ENCODE measurements at places on chromosomes 7 and 10. TPM values are rescaled to one million over a fixed set of nuclear protein-coding genes. Genes with fewer than 3 reads are reported as not detected.

- no peak for DNase-seq
Measured at GRCh38 chr7:93117327-93117726, 452 bp downstream of the SAMD9 start.

DNA sequence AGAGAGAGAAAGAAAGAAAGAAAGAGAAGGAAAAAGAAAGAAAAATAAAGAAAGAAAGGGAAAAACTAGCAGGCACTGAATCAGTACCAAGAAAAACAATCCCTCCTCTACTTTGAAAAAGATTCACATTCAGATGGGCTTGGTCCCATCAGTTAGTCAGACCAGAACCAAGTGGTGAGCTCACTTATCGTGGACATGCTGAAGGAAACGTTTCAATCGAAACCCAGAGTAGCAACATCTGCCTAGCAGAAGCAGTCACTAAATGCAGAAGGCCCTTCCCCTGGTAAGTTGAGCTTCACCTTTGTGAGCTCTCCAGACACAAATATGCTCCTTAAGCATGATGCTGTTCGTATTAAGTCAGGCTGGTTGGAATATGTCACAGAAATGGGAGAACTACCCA is 167.7 kb downstream of the TRIL start:
- DNase-seq, result no peak

The CALY gene
- not detected for polyA plus RNA-seq

GRCh38 chr7:1012716-1013095 is 29.7 kb downstream of the CYP2W1 start:
- DNase-seq, result no peak

- no peak for DNase-seq
Measured at GRCh38 chr10:27153845-27154193, 365 bp downstream of the YME1L1 start.

DNA sequence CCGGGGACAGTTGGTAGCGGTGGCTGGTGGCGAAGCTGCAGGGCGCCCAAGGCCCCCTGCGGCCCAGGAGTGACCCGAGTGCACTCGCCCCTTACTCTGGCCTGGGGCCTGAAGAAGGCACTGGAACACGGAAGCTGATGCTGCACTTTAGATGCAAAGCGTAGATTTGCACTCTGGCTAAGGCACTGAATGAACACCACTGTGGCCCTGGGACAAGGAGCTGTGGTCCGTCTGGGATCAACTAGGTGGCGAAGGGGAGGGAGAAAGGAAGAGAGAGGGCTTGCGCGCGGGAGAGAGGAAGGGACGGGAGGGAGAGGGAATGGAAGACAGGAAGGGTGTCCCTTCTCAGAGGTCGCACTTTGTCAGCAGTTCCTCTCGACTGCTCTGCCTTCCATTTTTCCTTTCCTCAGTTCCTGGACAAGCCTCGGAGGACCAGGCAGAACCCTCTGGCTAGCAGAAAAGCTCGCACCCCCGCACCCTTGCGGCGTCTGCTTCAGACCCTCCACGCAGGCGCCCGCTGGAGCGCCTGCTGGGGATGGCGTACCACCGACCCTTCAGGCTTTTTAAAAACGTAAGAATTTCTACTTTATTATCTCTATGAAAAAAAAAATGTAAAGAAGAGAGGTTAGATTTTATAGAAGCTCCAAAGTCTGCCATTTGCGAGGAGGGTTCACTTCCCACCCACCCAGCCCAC is 1.2 kb downstream of the FERD3L start:
- no peak for DNase-seq

The OR6B1 gene
- polyA plus RNA-seq, result not detected

DNA sequence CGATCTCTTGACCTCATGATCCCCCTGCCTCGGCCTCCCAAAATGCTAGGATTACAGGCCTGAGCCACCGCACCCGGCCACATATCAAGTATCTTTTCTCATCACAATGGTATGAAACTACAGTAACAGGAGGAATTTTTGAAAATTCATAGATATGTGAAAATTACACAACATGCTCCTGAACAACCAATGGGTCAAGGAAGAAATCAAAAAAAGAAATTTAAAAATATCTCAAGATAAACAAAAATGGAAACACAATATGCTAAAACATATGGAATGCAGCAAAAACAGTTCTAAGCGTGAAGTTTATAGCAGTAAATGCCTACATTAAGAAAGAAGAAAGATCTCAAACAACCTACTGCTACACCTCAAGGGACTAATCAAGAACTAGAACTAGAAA is 59.8 kb upstream of the ADAM12 start:
- no peak for DNase-seq

- DNase-seq, result no peak
Measured at GRCh38 chr10:21427804-21428481, 97.5 kb downstream of the SKIDA1 start.

The RRP12 gene
- 29.3 TPM for polyA plus RNA-seq

DNA sequence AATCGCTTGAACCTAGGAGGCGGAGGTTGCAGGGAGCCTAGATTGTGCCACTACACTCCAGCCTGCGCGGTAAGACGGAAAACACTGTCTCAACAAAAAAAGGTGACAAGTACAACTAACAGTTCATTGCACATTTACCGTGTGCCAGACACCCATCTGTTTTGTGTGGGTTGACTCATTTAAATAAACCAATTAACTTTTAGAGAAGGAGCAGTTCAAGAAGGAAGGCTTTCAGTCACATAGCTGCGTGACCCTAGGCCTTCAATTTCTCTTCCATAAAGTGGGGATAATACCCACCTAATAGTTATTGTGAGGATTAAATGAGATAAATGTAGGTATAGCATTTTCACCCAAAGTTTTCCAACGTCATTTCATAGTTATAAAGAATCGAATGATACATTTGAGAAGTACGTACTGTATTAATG is 52.3 kb upstream of the KDM7A start:
- no peak for DNase-seq

The NXPH1 gene
- not detected for polyA plus RNA-seq

- peak; percentile 86 for DNase-seq
Measured at GRCh38 chr10:86970162-86970981, 2.1 kb downstream of the ADIRF start.

GRCh38 chr7:31192986-31193385 is 140.9 kb downstream of the ADCYAP1R1 start:
- DNase-seq, result peak; percentile 38

DNA sequence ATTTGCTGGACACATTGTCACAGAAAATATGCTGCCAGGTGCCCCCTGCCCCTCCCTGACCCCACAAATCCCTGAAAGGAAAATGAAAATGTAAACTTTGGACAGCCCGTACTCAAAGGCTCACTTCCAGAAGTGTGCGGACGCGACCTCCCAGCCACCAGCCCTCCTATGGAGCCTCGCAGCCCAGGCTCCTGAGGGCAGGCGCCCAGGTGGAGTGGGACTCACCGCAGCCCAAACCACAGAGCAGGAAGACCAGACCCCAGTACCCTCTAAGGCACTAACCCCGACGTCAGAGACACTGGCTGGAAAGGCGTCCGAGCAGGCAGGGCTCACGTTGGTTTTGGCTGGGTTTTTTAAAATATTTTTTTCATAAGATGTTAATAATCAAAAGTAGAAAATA is 57.3 kb downstream of the CSGALNACT2 start:
- DNase-seq, result no peak

GRCh38 chr10:3270577-3271316 is 98.2 kb upstream of the PITRM1 start:
- DNase-seq, result no peak

The CDHR3 gene
- polyA plus RNA-seq, result 0.88 TPM

DNA sequence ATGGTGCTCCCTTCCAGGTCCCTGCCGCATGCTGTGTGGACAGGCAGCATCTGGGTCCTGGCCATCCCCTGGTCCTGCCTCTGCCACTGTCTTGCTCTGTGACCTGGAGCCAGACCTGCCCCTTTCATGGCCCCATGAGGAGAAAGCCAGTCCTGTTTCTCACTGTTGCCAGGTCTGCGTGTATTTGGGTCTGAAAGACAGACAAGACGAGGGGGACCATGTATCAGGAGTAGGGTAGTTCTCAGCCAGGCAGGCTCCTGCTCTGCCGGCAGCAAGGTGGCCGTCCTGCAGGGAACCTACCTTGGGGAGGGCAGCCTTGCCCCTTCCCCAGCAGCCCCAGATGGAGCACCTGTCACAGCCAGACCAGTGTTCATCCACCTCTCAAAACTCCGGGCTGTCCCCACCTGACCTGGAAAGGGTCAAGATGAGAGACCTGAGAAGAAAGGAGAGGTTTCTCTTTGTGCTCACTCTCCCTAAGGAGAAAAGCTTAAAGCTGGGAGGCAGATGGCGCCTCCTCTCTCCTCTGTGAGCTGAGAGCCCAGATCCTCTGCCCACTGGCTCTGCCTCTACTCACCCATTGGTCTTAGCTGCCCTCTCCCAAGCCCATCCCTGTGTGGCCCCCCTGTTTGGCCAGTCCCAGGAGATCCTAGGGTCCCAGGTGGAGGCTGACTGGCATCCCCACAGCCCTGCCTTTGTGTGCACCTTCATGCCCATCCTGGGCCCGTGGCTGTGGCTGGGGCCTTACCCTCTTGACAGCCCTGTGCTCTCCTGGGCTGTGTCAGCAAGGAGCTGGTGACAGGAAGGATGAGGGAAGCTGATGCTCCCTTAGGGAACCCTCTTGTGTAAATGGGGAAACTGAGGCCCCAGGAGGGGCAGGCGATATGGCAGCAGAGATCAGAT is 116.1 kb upstream of the PCBD1 start:
- no peak for DNase-seq

DNA sequence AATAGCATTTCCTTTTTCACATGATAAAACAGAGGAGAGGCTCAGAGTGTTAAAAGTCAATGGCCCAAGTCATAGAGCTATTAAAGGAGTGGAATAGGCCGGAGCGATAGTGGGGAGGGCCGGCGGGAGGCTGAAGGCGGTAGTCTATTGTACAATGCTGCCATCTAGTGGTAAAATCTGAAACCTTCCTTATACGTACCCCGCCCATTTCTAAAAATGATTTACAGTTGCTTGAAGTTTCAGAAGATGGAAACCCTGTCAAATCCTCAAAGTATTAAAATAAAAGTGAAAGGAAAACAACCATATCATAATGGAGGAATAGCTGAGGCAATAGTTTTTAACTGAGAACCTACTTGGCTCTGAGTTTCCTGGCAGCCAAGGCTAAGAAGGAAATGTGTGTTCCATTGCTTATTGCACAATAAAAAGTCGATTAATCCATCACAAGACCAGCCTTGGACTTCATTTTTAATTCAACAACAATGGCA is 209.1 kb downstream of the CCSER2 start:
- DNase-seq, result peak; percentile 51

The C1QL3 gene
- polyA plus RNA-seq, result 0.03 TPM

GRCh38 chr10:74289188-74289587 is 138.2 kb downstream of the ADK start:
- DNase-seq, result no peak

The HTR7 gene
- not detected for polyA plus RNA-seq

GRCh38 chr7:93238131-93238530 is 6.0 kb downstream of the VPS50 start:
- DNase-seq, result no peak

The SRRM3 gene
- polyA plus RNA-seq, result 36.2 TPM

DNA sequence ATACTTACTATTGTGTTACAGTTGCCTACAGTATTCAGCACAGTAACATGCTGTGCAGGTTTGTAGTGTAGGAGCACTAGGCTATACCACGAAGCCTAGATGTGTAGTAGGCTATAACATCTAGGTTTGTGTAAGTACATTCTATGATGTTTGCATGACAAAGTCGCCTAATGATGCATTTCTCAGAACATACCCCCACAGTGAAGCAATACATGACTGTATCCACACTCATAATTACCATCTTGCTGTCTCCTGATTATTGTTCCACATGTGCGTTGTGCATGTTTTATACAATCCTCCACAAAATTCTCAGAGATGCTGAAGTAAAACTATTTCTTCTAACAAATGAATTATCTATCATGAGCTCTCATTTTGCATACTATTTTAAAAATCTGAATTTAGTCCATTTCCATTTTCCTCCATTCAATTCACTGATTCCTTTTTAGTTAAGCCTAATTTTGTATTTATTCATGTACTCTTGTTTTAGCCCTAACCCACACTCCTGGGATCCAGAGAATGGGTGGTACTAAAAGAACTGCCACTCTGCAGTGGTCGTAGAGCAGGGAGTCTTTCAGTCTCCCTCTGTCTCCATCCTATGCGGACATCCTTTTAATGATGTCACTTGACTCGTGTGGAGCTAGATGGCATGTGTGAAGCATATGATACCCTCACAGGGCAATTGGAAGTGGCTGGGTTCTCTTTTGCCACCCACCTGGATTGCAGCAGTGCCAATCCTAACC is 67.6 kb upstream of the CAV2 start:
- no peak for DNase-seq

DNA sequence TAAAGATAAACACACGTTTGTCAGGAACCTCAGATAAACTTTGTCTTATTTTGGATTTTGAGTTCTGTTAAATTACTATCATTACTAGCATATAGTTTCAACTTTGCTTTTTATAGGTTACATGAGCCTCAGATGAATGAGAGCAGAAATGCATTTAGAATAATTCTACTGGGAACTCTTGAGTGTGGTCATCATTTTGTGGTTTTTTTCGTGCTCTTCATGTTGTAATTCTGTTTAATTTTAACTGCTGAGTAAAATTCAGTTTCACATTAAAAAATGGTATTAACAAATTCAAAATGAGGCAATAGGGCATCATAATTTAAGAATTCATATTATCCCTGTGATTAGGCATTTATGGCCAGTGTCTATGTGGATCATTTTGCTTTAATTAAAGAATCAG is 72.9 kb downstream of the GNAI1 start:
- no peak for DNase-seq

DNA sequence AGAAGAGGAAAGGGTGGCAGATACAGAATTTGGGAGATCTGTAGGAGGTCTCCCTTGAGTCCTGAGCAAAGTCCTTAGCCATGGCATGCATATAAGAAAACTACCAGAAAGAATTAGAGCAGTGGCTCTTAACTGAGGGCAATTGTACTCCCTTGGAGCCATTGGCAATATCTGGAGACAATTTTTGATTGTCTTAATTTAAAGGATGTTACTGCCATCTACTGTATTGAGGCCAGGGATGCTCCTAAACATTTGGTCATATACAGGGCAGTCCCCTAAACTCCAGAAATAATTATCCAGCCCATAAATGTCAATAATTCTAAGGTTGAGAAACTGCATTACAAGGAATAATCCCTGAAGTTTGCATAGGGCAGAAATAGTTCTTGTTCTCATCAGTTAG is 136.4 kb upstream of the ODAD2 start:
- no peak for DNase-seq

The LLCFC1 gene
- polyA plus RNA-seq, result not detected

- DNase-seq, result no peak
Measured at GRCh38 chr10:33612551-33612950, 278.1 kb upstream of the NRP1 start.

DNA sequence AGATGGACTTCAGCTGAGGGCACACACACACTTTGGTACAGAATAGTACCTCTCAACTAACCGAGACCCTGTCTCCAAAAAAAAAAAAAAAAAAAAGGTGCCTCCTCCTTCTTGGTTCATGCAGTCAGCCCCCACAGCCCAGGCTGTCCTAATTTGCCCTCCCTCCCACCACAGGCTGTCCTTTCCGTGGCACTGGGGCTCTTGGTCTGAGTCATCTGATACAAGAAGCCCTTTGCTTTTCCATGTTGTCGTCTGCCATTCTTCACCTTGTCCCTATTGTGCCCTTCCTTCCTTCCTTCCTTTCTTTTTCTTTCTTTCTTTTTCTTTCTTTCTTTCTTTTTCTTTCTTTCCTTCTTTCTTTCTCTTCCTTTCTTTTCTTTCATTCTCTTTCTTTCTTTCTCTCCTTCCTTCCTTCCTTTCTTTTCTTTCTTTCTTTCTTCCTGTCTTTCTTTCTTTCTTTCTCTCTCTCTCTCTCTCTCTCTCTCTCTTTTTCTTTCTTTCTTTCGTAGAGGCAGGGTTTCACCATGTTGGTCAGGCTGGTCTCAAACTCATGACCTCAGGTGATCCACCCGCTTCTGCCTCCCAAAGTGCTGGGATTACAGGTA is 96.0 kb upstream of the IKZF1 start:
- no peak for DNase-seq

- no peak for DNase-seq
Measured at GRCh38 chr7:6433784-6434615, 13.8 kb downstream of the DAGLB start.

The SLC39A12 gene
- polyA plus RNA-seq, result not detected
